Ovary (tissue), 10 donors: ENCODE measurements at places on chromosomes 2 and 18.
A peak's percentile ranks its signal among the peaks of the same experiment; 100 is the strongest.

DNA sequence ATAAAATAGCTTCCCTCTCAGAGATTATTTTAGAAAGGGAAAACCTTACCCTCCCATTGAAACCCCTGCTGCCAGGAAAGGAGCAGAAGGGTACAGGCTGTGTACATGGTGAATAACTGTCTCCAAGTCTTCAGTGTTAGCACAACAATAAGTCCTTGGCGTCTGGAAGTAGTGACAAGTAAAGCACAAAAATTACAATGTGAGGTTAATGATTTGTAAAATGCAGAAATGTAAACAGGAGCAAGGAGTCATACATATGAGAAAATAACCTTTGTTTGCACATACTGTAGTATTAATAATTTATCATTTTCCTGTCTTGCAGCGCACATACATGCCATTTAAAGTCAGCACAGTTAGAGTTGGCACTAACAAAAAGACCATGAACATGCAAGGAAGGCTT is 40.5 kb downstream of the ABHD3 start:
- no peak for DNase-seq

GRCh38 chr18:31101183-31102024 is 817 bp downstream of the DSC2 start:
- peak; percentile 37 for DNase-seq

DNA sequence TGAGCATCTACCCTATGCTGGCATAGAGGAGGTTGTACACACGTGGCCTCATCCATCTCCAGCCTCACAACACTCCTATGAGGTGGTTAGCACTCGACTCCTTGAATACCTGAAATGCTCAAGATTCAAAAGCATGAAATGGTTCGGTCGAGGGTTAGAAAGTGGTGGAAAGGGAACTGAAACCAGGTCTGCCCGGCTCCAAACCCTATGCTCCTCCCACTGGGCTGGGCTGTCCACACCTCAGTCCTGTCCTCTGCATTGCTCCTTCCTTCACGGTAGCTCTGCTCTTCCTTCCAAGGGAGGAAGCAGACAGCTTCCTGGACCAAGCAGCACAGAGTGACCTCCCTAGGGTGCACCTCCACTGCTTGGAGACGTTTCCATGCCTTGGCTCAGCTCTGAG is 565.2 kb upstream of the ID2 start:
- DNase-seq, result no peak

DNA sequence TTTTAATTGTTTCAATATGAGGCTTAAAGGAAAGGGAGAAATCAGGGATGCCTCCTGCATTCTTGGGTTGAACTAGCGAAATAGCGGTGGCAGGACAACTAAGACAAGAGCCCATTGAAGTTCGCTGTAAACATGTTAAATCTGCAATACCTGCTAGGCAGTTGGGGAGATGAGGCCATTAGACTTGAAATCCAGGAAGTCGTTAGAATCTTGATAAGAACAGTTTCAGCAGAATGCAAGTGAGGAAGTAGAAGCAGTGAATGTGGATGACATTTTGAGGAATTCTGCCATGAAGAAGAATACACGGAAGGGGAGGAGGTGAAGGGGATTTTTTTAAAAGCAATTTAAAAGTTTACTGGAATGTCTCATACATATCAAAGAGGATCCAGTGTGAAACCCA is 109.7 kb downstream of the LPIN1 start:
- DNase-seq, result no peak

DNA sequence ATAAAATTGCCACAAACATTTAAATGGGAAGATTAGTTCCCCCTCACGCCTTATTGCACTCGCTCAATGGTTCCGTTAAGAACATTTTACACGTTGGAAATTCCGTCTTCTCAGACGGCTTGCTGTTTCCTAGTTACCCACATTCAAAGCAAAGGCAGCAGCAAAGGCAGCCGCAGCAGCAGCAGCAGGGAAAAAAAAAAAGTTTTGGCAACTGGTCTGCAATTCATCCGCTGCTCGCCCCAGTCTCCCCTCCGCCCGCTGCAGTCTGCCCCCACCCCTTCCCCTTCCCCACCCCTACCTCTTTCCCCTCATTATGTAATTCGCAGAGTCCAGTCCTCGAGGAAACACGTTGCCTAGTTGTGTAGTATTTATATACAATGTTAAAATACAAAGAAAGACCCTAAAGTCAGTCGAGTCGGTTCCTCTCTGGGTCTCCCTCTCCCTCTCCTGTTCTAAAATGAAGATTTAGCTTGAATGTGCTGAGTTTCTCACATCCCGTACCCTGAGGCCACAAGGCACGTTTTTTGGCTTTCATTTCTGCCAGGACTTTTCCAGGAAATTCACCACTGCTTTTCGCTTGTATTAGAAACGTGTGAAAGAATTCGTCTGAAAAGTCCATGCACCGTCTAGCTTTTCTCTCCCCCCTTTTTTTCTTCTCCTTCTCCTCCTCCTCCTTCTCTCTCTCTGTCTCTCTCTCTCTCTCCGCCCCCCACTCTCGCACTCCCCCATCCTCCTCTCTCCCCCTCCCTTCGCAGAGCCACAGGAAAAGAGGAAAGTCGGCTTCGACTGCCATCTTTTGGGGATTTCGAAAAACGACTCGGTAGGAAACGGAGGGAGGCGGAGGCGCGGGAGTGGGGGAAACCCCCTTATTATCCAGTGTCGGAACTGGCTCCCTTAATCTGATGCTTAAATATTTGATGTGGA is 140.0 kb downstream of the MEIS1 start:
- peak; percentile 81 for DNase-seq
